ENCODE measurements at places on chromosomes 3 and 15.

GRCh38 chr3:53837331-53837730 is 8.9 kb downstream of the CHDH start:
- peaks cover 17% of the 10 kb centered on the region for H3K27me3 ChIP-seq
- H3K27ac ChIP-seq, result no peak overlapping the region
- H3K4me1 ChIP-seq, result no peaks in the 10 kb centered on the region
- DNase-seq, result no peak
- no peaks in the 10 kb centered on the region for H3K36me3 ChIP-seq
- H3K4me3 ChIP-seq, result no peak overlapping the region

DNA sequence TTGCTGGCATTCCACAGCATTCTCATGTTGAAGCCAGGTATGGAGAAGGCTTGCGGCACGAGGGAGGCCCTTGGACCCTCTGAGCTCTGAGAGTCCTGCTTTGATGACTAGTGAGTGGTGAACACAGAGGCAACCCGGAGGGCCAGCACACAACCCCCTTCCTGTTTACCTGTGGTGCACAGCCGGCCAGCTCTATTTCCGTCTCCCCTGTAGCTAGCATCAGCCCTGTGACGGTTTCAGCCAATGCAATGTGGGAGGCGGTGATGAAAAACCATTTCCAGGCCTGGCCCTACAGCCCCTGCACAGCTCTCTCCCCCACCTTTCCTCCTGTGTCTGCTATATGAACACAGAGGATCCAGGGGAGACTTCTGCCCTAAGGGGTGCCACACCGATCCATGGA is 76.8 kb upstream of the KLHL25 start:
- no peaks in the 10 kb centered on the region for H3K36me3 ChIP-seq
- H3K27ac ChIP-seq, result no peak overlapping the region
- H3K27me3 ChIP-seq, result no peaks in the 10 kb centered on the region
- H3K4me3 ChIP-seq, result no peak overlapping the region

- H3K4me3 ChIP-seq, result no peak overlapping the region
- H3K36me3 ChIP-seq, result no peaks in the 10 kb centered on the region
- DNase-seq, result no peak
Measured at GRCh38 chr3:186143250-186143649, 34.4 kb upstream of the ETV5 start.

GRCh38 chr3:178389258-178389657 is 147.0 kb upstream of the KCNMB2 start:
- no peaks in the 10 kb centered on the region for H3K27me3 ChIP-seq
- no peaks in the 10 kb centered on the region for H3K4me1 ChIP-seq
- H3K36me3 ChIP-seq, result no peaks in the 10 kb centered on the region

DNA sequence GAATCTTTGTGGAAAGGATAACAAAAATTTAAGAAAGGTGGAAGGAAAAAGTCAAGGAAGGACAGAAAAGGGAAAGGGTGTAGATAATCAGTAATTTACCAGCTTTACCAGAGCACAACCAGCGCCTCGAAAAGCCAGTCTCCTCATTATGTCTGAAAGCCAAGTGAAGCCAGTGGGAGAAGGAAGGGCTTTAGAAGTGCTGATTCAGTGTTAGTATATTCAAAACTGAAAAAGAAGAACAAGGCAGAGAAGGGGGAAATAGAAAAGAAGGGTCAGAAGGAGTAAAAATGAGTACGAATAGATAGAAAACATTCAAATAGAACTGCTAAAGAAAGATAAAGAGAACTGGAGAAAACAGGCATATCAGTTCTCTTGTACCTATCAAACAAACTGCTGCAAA is 4.1 kb downstream of the PBRM1 start:
- no peak overlapping the region for H3K27ac ChIP-seq
- peaks cover 35% of the 10 kb centered on the region for H3K36me3 ChIP-seq
- no peak overlapping the region for H3K4me3 ChIP-seq
- peaks cover 17% of the 10 kb centered on the region for H3K4me1 ChIP-seq

DNA sequence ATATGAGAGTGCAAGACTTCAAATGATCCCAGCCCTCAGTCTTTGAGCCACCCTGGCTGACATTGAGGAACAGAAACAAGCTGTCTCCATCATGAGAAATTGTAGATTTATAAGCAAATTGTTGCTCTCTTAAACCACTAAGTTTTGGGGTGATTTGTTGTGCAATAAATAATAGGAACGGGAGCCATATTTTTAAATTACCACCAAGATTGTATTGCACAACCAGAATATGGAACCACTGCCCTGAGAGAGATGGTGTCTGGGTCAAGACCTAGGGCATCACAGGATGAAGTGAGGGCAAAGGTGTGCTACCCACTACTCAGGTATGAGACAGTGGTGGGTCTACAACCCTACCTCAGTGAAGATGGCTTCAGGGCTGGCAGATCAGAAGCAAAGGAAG is 2.3 kb upstream of the CFAP92 start:
- peaks cover 25% of the 10 kb centered on the region for H3K27me3 ChIP-seq
- DNase-seq, result no peak
- H3K27ac ChIP-seq, result no peak overlapping the region

DNA sequence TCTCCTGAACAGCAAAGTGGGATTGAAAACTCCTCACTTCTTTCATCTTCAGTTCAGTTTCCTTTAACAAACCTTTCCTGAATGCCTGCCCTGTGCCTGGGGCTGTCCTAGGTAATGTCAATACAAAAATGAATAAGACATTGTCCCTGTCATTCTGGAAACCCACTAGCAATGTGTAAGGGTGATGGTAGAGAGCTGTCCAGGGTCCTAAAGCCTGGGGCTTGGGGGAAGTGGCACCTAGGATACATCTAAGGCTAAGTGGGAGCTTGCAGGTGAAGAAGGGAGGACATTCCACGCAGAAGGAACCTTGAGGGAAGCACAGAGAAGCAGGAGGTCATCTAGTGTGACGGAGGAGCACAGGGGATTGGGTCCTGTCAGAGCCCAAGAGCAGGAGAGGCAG is 212.7 kb upstream of the PPP2R3A start:
- DNase-seq, result no peak
- peaks cover 3% of the 10 kb centered on the region for H3K27me3 ChIP-seq
- no peak overlapping the region for H3K27ac ChIP-seq
- no peaks in the 10 kb centered on the region for H3K36me3 ChIP-seq
- no peaks in the 10 kb centered on the region for H3K4me1 ChIP-seq

DNA sequence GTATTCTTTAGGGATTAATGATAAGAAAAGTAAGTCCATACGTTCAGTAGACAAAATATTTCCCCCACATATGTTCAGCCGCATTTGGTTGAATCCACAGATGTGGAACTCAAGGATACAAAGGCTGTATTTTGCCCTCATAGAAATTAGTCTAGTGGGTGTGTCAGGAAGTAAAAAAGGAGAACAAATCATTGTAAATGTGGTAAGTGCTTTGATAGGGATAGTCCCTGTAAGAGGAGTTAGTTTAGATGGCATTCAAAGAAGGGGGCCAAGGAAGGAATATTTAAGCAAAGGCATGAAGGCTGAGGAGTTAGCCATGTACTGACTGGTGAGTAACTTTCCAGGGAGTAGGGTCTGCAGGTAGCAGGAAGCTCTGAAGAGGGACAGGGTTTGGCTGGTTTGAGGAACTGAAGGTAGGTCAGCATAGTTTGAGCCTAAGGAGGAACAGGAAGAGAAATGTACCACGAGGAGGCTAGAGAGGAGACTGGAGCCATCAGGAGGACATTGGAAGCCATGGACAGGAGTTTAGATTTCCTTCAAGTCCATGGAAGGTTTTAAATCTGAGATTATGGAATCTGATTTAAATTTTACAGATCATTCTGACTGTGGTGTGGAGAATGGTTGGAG is 98.8 kb downstream of the MME start:
- H3K36me3 ChIP-seq, result no peaks in the 10 kb centered on the region
- no peaks in the 10 kb centered on the region for H3K27me3 ChIP-seq
- H3K27ac ChIP-seq, result no peak overlapping the region
- no peak overlapping the region for H3K4me3 ChIP-seq
- H3K4me1 ChIP-seq, result peaks cover 1% of the 10 kb centered on the region

- H3K36me3 ChIP-seq, result no peaks in the 10 kb centered on the region
- DNase-seq, result no peak
- no peaks in the 10 kb centered on the region for H3K4me1 ChIP-seq
- no peak overlapping the region for H3K4me3 ChIP-seq
- no peaks in the 10 kb centered on the region for H3K27me3 ChIP-seq
- H3K27ac ChIP-seq, result no peak overlapping the region
Measured at GRCh38 chr15:51883271-51883837, 53.9 kb downstream of the TMOD3 start.

GRCh38 chr3:195802795-195803194 is 8.9 kb downstream of the MUC4 start:
- H3K27ac ChIP-seq, result peak overlapping the region; percentile 6
- H3K4me1 ChIP-seq, result peaks cover 39% of the 10 kb centered on the region

- no peaks in the 10 kb centered on the region for H3K36me3 ChIP-seq
- no peak for DNase-seq
- no peak overlapping the region for H3K27ac ChIP-seq
- no peaks in the 10 kb centered on the region for H3K27me3 ChIP-seq
- no peak overlapping the region for H3K4me3 ChIP-seq
Measured at GRCh38 chr3:66355997-66356396, 135.2 kb downstream of the SLC25A26 start.

GRCh38 chr3:108623504-108623903 is 34.0 kb downstream of the DZIP3 start:
- no peaks in the 10 kb centered on the region for H3K4me1 ChIP-seq
- H3K4me3 ChIP-seq, result no peak overlapping the region
- no peaks in the 10 kb centered on the region for H3K27me3 ChIP-seq
- H3K36me3 ChIP-seq, result no peaks in the 10 kb centered on the region

GRCh38 chr15:31335989-31336592 is 9.5 kb downstream of the KLF13 start:
- peak overlapping the region; percentile 99 for H3K27ac ChIP-seq
- H3K36me3 ChIP-seq, result peaks cover 21% of the 10 kb centered on the region
- no peak for DNase-seq
- peaks cover 98% of the 10 kb centered on the region for H3K4me1 ChIP-seq
- no peaks in the 10 kb centered on the region for H3K27me3 ChIP-seq

GRCh38 chr3:40329071-40329470 is 19.6 kb downstream of the EIF1B start:
- H3K27ac ChIP-seq, result no peak overlapping the region
- H3K4me1 ChIP-seq, result no peaks in the 10 kb centered on the region
- no peak overlapping the region for H3K4me3 ChIP-seq
- no peaks in the 10 kb centered on the region for H3K27me3 ChIP-seq

DNA sequence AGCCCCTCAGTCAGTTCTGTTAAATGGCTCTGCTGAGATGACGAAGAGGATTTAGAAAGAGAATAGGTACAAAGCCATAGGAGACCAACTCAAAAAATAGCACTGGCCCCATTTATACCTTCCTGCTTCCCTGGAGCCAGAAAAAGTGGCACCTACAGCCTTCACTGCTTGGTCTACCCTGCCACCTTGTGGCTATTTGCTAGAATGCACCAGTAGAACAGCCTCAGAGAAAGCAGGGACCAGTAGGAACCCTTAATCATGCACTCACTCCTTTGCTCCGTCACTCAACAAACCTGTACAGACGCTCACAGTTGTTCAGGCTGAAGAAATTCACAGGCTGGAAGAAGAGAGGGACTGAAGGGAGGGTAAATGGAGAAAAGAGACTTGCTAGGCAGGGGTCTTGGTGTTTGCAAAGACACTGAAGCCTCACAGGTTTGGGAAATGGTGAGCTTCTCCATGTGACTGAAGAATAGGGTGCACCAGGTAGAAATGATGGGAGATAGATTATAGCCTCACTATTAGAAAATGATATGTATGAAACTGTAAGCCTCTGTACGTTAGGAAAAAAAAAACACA is 12.1 kb upstream of the RTP2 start:
- H3K27ac ChIP-seq, result no peak overlapping the region
- no peaks in the 10 kb centered on the region for H3K27me3 ChIP-seq
- H3K36me3 ChIP-seq, result no peaks in the 10 kb centered on the region
- no peak overlapping the region for H3K4me3 ChIP-seq
- peak; percentile 57 for DNase-seq
- H3K4me1 ChIP-seq, result peaks cover 5% of the 10 kb centered on the region

- peak overlapping the region; percentile 83 for H3K4me3 ChIP-seq
- no peak overlapping the region for H3K27ac ChIP-seq
- DNase-seq, result no peak
- no peaks in the 10 kb centered on the region for H3K27me3 ChIP-seq
- H3K4me1 ChIP-seq, result peaks cover 24% of the 10 kb centered on the region
Measured at GRCh38 chr3:46407970-46408369, 911 bp downstream of the CCRL2 start.

DNA sequence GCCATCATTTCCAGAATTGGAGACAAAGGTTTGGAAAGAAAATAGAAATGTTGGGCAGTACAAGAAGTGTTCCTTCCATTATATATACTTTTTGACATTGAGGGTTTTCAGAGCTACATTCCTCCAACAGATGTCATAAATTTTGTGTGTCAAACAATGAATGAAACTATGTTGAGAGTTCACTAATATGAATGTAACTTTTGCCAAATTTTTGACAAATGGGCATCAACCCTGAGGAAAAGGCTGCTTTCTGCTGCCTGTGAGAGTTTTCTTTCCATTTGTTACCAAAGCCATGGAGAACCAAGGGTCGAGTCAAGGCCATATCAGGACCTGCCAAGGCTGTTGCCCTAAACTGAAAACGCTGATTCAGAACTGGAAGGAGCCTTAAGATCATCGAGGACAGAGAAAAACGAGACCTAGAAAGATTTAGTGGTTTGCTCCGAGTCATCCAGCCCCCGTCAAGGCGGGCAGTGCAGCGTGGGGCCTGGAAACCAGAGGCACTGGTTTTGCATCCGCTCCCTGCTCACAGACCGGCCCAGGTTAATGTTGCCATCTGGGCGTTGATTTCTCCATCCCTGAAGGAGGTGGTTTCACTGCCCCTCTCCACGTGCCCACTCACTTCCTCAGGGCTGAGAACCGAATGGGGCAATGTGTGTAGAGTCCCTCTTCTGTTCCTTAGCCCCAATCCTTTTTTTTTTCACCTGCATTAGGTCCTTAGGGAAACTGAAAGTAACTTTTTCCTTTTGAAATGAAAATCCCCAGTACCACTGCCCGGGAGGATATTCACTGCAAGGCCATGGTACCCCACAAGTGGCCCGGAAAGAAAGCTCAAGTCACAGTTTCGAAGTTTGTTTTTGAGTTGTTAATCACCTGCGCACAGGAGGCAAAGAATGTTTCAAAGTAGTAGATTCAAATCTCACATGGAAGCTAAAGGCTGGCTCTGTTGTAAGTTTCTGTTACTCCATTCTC is 32.8 kb downstream of the TPM1 start:
- H3K4me1 ChIP-seq, result no peaks in the 10 kb centered on the region
- DNase-seq, result no peak
- H3K4me3 ChIP-seq, result no peak overlapping the region
- H3K27ac ChIP-seq, result no peak overlapping the region

GRCh38 chr15:100959066-100960050 is 40.2 kb downstream of the LRRK1 start:
- no peak overlapping the region for H3K4me3 ChIP-seq
- H3K4me1 ChIP-seq, result no peaks in the 10 kb centered on the region
- H3K27ac ChIP-seq, result no peak overlapping the region
- H3K27me3 ChIP-seq, result peaks cover 18% of the 10 kb centered on the region

DNA sequence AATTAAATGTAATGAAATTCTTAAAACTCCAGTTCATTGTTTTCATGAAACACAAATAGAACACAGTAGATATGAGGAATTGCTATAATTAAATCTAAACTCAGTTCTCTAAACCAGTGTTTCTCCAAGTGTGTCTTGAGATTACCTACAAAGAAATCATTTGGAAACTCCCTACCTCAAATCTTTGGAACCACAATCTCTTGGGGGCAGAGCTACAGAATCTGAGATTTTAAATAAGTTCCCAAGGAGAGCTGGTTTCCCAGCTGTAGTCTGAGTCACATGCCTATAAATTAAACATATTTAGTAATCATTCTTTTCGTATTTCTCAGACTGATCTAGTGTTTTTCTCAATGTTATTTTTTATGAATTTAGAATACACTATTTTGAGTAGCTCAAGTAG is 17.0 kb upstream of the ACTC1 start:
- H3K4me3 ChIP-seq, result no peak overlapping the region
- H3K36me3 ChIP-seq, result no peaks in the 10 kb centered on the region
- no peaks in the 10 kb centered on the region for H3K4me1 ChIP-seq
- H3K27ac ChIP-seq, result no peak overlapping the region
